ENCODE measurements at places on chromosomes 2 and 18. TPM values are rescaled to one million over a fixed set of nuclear protein-coding genes. Genes with fewer than 3 reads are reported as not detected.

- DNase-seq, result peak; percentile 7
Observed at GRCh38 chr2:62217421-62217820, 21.5 kb downstream of the B3GNT2 start.

Gene PAIP2B
- 9.9 TPM for total RNA-seq

- DNase-seq, result no peak
Observed at GRCh38 chr2:96498021-96498431, 7.1 kb downstream of the NEURL3 start.

Gene ROCK2
- total RNA-seq, result 64.4 TPM

- no peak for DNase-seq
Observed at GRCh38 chr2:156319811-156320485, 12.6 kb downstream of the NR4A2 start.

Gene REG1A
- 0.73 TPM for total RNA-seq

Gene UGT1A4
- 0.79 TPM for total RNA-seq

DNA sequence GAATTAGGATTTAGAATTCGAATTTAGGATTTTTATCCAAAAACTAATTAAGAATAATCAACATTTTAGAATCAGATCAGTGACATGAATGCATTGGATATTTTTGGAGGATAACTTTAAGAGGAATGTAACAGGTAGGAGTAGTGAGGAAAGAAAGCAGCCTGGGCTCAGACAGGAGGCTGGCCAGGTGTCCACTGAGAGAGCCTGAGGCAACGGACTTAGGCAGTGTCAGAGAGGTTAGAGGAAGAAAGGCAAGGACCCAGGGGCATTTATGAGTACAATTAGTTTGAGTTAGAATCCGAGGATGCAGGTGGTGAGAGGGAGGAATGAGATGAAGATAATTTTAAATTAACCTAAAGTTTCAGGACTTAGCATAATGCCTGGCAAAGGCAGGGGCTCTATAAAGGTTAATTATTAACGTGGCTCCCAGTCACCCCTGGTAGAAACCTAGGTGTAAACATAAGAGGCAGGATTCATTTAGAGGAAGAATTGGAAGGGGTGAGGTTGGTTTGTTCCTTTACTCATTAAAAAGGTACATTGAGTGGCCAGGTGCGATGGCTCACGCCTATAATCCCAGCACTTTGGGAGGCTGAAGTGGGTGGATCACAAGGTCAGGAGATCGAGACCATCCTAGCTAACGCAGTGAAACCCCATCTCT is 507.1 kb downstream of the TMEM182 start:
- no peak for DNase-seq
